ENCODE measurements at places on chromosomes 2 and 18. TPM values are rescaled to one million over a fixed set of nuclear protein-coding genes. Genes with fewer than 3 reads are reported as not detected.

The ANKRD30B gene
- 1.6 TPM for total RNA-seq

The CTAGE1 gene
- not detected for total RNA-seq

The C2orf66 gene
- total RNA-seq = not detected

The CYTIP gene
- total RNA-seq = 2.4 TPM

The ADD2 gene
- total RNA-seq = not detected

The GPR55 gene
- 0.03 TPM for total RNA-seq

The PLEKHA3 gene
- total RNA-seq = 11.2 TPM

The SPC25 gene
- not detected for total RNA-seq

The PLCL1 gene
- 2.5 TPM for total RNA-seq

The POTEJ gene
- total RNA-seq = not detected

The ECEL1 gene
- 0.10 TPM for total RNA-seq

DNA sequence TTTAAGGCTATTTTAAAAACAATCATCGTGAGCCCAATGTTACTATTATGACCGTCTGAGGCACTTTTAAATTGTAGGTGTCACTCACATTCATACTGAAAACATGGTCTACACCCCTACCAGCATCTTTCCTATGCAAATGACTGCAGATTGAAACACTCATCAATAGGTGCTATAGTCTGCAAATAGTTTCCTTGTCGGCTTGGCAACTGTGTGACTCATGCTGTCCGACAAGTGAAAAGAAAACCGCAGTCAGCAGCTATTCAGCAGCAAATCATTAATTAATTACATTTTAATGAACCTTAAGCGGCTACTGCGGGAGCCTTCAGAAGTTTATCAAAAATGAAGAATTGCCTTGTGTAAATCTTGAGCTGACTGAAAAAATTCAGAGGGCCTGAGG lies 134.4 kb downstream of the FIGN start:
- no peak for DNase-seq

- DNase-seq = no peak
These were observed 6.2 kb downstream of the HAUS1 start for GRCh38 chr18:46110406-46110805.

- DNase-seq = no peak
These were observed 122.6 kb downstream of the LRP1B start for GRCh38 chr2:142008135-142008744.

- DNase-seq = no peak
These were observed 34.7 kb downstream of the INPP4A start for GRCh38 chr2:98479371-98479770.

- no peak for DNase-seq
These were observed 42.8 kb downstream of the SP110 start for GRCh38 chr2:230176996-230177395.

DNA sequence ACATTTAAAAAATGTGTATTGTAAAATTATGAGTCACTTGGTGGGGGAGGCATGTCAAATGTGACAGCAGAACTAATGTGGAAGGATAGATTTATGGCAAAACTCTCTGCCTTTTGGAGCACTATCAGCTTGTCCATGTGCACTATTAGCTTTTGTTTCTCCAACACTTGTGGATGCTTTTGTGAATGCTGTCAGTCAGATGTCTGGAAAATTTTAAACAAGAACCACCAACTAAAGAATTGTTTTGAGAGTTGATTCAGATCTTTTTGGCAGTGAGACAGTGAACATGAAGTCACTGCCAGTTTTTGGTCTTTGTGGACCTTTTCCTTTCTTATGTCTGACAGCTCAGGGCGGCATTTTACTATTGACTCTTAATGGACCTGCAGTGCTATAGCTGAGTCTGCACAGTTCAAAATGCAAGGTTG lies 72.4 kb downstream of the KIAA1328 start:
- no peak for DNase-seq

GRCh38 chr2:171237751-171238505 lies 77.2 kb upstream of the TLK1 start:
- DNase-seq = no peak

- no peak for DNase-seq
These were observed 45.9 kb downstream of the ST6GAL2 start for GRCh38 chr2:106839849-106840595.

GRCh38 chr2:230888824-230889400 lies 24.2 kb downstream of the ITM2C start:
- DNase-seq = no peak

- peak; percentile 28 for DNase-seq
These were observed 119.6 kb downstream of the SLC8A1 start for GRCh38 chr2:40332191-40332826.

DNA sequence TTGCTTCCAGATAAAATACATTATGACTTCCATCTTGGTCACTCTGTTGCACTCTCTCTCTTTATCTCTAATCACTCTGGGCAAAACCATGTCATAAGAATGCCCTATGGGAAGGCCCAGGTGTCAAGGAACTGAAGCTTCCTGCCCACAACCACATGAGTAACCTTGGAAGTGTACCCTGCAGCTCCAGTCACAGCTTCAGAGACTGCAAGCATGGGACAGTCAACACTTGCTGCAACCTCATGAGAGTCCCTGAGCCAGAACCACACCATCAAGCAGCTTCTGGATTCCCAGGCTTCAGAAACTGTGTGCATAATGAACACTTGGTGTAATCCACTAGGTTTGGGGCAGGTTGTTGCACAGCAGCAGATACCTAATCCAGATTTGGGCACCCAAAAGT lies 121.1 kb upstream of the BCL2L11 start:
- no peak for DNase-seq

DNA sequence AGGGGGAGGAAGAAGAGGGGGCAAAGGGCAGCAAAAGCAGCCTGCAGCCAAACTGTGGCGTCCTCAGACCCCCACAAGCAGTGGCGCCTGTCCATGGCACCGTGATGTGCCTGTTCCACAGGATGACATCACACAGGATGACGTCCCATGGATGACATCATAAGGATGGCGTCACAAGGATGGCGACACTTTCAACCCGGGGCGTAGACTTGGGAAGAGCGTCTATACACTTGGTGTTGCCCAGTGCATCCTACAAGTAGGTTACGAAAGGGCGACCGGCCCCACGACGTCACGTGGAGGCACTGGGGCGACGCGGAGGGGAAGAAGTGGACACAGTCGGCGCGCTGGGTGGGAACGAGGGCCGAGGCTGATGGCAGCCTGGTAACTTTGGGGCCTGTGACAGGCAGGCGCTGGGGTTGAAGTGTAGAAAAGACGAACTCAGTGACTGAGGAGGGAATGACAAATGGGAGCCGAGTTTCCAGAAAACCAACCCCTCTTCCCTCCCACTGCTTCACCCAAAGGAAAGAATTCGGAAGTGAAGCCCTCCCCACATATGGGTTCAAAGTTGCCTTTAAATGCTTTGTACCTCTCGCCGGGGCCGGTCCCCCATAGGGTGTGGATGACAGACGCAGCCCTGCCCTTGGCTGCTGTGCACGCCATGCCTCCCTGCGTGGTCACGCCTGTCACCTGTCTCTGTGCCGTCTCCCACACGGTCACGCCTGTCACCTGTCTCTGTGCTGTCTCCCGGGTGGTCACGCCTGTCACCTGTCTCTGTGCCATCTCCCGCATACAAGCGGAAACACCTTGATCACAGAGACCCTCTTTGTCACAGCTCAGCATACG lies 13.4 kb upstream of the KCNG2 start:
- DNase-seq = no peak

- no peak for DNase-seq
These were observed 545.0 kb upstream of the PIK3C3 start for GRCh38 chr18:41410006-41410405.

DNA sequence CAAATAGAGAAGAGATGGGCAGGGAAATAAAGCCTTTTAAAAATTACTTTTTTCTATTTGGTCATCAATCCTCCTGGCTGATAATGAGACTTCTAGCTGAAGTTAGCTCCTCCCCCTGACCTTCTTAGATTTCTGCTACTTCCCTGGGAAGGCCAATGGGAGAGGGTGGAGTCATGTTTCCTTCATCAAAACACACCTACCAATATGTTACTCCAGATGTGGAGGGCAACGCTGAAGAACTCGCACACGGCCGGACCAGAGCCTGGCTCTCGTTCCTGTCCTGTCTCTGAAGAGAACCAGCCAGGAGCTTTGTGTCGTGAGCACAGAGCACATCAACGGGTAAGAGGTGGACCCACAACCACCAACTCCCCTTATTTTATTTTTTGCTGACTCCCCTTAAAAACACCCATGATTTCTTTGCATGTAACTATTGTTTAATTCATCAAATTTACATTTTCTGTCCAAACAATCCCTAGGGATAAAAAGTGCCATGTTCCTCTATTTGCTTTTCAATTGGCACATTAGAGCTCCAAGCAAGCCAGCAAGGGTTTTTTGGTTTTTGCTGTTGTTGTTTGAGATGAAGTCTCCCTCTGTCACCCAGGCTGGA lies 94.9 kb downstream of the ADD2 start:
- no peak for DNase-seq

- no peak for DNase-seq
These were observed 148.7 kb downstream of the ESCO1 start for GRCh38 chr18:21451851-21452250.

- no peak for DNase-seq
These were observed 7.3 kb upstream of the UGP2 start for GRCh38 chr2:63834401-63834800.

- DNase-seq = no peak
These were observed 13.1 kb downstream of the PIEZO2 start for GRCh38 chr18:11136241-11136640.

DNA sequence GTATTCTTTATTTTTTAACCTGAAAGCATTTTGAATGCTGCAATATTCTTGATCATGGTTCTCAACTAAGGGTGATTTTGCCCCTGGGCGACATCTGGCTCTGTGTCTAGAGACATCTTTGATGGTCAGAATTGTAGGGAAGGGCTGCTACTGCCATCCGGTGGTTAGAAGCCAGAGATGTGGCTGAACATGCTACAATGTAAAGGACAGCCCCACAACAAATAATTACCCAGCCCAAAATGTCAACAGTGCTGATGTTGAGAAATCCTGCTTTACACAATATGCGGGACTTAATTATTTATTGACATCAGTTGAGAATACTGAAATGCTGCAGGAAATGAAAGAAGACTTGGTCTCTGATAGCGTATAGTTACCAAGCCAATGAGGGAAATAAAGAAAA lies 37.5 kb upstream of the SERPINB2 start:
- DNase-seq = peak; percentile 42

DNA sequence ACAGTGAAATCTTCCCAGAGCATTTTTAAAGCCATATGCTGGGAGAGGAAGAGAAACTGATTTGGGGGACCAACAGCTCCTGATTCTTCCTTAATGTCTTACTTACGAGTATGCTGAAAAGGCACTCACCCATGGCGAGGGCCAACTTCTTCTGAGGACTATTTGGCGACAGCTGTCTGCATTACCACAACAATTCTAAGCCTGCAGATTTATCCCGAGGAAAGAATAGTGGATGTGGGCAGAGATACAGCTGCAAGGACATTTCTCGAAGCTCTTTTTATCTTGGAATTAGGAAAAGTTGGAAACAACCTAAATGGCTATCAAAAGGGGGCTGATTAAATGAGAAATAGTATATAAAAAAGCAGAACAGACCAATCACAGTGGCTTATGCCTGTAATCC lies 40.3 kb upstream of the FHL2 start:
- DNase-seq = peak; percentile 93

DNA sequence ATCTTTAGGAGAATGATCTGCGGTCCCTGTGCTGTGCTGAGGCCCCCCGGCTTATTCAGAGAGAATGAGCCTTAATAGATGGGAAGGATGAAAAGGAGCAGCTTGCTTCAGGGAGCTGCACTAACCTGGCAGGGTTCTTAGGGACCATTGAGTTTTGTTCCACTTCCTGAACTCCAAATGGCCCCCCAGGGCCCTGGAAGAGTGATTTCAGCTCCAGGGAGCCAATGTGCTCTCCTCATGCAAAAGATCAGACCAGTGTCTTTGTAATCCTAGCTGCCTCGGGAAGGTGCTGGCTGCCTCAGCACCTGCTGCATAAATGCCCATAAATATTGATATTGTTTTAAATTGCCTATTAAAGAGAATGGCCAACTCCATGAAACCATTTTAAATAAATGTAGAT lies 210.2 kb downstream of the NCK2 start:
- no peak for DNase-seq

DNA sequence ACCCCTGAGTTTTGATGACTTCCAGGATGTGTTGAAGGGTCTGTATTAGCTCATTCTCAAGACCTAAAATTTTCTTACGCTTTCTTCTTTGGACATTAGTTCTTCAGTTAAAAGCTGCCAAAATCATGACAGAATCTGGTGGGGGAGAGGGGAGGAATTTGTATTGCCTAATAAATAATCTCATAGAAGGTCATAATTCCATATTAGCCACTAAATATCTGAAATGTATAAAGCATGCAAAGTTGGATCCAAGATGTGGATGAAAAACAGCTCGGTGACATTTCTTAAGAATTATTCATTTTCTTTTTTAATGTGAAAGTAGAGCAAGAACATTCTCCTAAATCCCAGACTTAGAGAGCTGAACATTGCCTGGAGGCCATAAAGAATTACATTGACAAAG lies 120.1 kb downstream of the MMADHC start:
- DNase-seq = no peak

DNA sequence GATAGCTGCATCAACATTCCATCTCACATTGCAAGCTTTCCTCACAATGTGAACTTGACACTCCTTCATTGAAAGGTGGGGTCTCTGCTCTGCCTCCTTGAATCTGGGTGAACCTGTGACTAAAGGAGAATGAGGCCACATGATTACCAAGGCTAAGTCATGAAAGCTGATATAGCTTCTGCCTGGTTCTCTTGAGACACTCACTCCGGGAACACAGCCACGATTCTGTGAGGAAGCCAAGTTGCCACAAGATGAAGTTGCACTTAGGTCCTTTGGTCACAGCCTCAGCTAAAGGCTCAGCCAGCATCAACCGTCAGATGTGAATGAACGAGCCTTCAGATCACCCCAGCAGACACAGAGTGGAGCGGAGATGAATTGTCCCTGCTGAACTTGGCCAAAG lies 94.7 kb upstream of the FAM136A start:
- DNase-seq = no peak

GRCh38 chr18:80229363-80229762 lies 18.0 kb downstream of the PARD6G start:
- DNase-seq = no peak

GRCh38 chr2:200306931-200307723 lies 634 bp downstream of the SPATS2L start:
- peak; percentile 62 for DNase-seq

GRCh38 chr2:224156436-224156835 lies 117.3 kb upstream of the SERPINE2 start:
- DNase-seq = no peak

- no peak for DNase-seq
These were observed 39.1 kb downstream of the TMEM163 start for GRCh38 chr2:134679745-134680144.

- peak; percentile 28 for DNase-seq
These were observed 48.4 kb upstream of the NEMP2 start for GRCh38 chr2:190582736-190583506.

DNA sequence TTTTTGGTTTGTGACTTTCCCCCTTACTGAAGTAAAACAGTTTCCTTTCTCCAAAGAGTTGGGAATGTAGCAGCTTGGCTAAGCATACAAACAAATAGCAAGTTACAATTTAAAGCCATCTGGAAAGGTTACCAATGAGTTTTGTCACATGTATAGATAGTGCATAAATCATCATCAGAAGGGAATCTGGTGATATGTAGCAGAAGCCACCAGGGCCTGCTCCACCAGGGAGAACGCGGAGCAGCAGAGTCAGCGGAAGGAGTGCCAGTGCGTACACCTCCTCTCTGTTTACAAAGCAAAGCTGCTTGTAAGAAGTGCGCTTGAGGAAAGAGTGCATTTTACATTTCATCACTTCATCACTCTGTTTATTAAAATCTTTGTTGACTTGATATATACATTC lies 240.1 kb downstream of the FAM210A start:
- DNase-seq = no peak

GRCh38 chr18:70554854-70555445 lies 266.1 kb downstream of the SOCS6 start:
- DNase-seq = no peak

- DNase-seq = no peak
These were observed 209.5 kb upstream of the TPO start for GRCh38 chr2:1203772-1204171.
